Fibroblast of skin of right quadriceps (primary cell): ENCODE measurements at places on chromosomes 12 and 14.
A peak's percentile ranks its signal among the peaks of the same experiment; 100 is the strongest.

DNA sequence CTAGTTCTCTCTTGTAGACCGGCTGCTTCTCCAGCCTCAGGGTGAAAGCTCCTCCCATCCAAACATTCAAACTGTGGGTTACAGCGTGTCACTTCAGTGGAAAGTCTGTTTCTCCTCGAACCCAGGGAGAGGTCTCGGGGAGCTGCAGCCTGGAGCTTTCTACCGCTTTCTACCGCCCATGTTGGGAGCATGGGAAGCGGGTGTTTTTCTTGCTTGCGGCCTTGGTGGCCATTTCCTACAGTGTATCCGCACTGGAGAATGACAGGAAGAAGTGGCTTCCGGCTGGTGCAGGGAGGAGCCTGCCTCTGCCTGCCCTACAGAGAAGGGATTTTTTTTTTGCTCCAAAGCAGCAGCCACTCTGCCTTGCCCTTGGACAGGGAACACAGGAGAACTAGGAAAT lies 21.2 kb downstream of the ZFP36L1 start:
- DNase-seq = no peak

DNA sequence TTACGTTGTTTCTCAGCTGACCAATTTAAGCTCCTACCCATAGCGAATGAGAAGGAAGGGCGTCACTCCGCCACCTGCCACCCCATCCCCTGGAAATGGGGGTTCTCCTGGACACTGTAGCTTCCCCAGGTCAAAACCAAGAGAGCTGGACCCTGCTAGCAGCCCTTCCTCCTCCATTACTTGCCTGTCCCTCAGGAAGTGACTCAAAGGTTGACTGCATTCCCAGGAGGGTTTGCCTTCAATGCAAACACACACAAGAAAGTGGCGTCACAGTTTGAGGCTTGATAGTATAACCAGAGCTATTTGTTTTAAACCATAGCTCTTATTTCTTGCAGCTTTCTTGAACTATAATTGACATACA lies 79.1 kb downstream of the KCNK13 start:
- peak; percentile 19 for DNase-seq

DNA sequence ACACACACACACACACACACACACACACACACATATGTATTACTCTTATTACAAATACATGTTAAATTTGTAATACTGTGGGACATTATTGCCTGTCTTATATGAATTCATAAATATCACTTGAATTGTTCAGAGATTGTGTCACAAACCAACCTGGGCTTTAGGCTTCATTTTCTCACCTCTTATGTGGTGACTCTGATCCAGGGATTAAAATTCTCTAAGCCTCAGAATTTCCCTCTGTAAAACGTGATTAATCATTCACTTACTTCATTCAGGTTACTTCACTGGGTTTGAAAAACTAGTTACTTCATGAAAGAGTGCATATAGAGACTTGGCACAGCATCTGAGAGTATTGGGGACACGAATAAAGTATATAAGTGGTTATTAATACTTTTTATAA lies 240.3 kb upstream of the PDZRN4 start:
- peak; percentile 19 for DNase-seq

DNA sequence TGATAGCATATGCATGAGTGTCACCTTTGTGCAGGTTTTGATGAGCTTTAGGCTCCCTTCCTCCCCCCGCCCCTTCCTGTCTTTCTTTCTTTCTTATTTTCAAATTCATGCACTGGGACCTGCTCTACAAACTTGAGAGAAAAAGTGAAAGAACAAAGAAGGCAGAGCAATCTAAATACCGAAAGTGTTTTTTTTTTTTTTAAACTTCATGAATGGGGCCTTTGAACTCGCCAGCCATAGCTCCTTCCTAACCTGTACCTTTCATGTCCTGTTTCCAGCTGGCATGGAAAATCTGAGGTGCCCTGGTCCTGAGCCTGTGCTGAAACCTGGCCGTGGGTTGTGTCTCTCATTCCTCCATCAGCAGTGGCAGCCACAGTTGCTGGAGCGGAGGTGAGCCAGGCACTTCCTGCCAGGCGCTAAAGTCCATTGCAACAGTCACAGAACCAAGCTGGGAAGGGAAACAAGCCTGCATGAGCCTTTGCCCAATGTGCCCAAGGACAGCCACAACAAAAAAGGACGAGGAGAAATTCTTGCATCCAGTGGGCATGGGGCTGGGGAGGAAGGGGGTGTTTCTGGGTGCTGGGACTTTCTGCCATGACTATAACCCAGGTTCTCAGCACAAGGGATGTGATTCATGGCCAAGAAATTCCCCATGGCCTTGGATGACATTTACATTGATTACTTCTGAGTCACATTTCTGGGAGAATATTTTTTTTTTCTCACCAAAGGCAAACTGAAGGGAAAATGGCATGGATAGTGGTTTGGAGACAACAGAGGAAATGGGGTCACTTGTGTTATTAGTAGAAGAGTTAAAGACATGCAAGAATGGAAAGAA lies 102.7 kb downstream of the TMEM30B start:
- peak; percentile 99 for DNase-seq

- DNase-seq = no peak
Observed at GRCh38 chr12:131093604-131093955, 139.9 kb downstream of the ADGRD1 start.

- DNase-seq = no peak
Observed at GRCh38 chr12:121778567-121779421, 14.7 kb downstream of the RHOF start.
